Dermis microvascular lymphatic vessel endothelial cell (primary cell): ENCODE measurements at places on chromosomes 6 and 20. TPM values are rescaled to one million over a fixed set of nuclear protein-coding genes. Genes with fewer than 3 reads are reported as not detected.
A peak's percentile ranks its signal among the peaks of the same experiment; 100 is the strongest.

GRCh38 chr6:113513086-113513485, 344.1 kb upstream of the MARCKS start:
- no peak for DNase-seq

COL11A2 gene
- total RNA-seq: under 0.01 and 0.38 TPM in 2 replicates

DNA sequence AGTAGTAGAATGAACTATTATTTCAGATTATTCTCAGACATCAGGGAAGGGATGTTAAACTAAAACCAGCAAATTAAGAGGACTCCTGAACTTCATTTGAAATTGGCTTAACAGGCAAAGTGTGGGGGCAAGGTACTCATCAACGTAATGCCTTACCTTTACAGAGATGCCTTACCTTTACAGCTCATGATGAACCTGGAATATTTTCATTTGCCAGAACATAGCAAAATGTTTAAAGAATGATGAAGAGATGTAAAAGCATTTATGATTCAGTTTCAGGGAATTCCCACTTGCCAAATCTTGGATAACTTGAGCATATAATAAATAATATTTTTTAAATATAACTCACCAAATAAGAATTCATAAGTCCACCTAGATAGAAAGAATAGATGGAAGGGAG, 207.5 kb downstream of the TINAG start:
- no peak for DNase-seq

GRCh38 chr6:3648724-3649123, 102.8 kb downstream of the PXDC1 start:
- DNase-seq: no peak

SAPCD1 gene
- total RNA-seq: 2.0 and 3.3 TPM in 2 replicates

DNA sequence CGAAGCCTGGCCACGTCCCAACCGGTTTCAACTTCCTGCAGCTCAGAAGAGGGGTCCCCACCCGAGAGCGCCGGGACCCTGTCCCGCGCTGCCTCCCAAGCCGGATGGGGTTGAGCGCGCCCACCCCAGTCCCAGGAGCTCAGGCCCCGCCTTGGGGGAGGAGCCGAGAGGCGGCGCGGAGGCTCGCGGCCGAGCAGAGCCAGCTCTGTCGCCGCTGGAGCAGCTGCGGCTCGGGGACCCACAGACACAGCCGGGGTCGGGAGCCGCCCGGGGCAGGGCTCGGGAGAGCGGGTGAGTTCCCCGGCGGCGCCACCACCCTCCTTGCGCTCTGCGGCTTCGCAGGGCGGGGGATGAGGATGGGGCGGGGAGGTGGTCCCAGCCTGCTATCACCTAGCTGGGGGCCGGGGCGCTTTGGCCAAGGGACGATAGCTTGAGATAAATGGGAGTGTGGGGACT, at the start of gene PPP1R16B:
PPP1R16B (plus strand) TSS at position 196 of the 456 bp plus-strand sequence. CDS start 30,229 bp downstream, outside the sequence.
- peak; percentile 80 for DNase-seq

GRCh38 chr6:90469906-90470305, 117.0 kb downstream of the MAP3K7 start:
- DNase-seq: no peak

CASS4 gene
- under 0.01 and 0.13 TPM in 2 replicates for total RNA-seq

CNBD2 gene
- 5.3 and 5.4 TPM in 2 replicates for total RNA-seq

EPPIN gene
- total RNA-seq: not detected in 2 replicates

- no peak for DNase-seq
These were observed 46.9 kb upstream of the ENPP5 start for GRCh38 chr6:46217671-46218131.

GRCh38 chr6:40880906-40881305, 158.1 kb downstream of the UNC5CL start:
- DNase-seq: no peak

DNA sequence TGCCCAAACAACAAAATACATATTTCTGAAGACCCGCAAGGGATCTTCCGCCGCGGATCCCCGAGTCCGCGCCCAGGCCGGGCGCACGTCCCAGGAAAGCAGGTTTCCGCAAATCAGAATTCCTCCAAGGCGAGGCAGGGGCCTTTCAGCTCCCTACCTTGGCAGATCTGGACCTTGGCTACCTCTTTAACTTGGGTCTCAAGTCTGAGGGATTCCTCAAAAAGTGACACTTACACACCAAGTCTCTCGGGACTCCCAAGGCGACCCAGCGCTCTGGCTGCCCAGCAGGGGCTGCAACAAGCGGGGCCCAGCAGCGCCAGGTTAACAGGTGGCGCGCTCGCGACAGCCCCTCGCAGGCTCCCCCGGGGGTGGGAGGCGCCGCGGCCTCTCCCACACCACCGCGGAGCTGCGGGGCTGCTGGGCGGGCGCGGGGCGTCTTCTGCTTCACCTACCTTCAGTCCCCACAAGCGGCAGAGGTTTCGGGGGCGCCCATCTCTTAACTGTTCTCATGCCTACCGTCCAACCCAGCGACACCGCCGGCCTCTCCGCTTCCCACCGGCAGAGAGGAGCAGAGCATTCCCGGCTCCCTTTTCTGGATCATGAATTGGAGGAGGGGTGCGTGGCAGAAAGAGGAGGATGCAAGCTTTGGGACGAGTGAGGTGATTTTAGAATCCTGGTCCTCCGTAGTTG, 414 bp downstream of the SIM1 start:
- DNase-seq: no peak

- DNase-seq: peak; percentile 35
These were observed 78.6 kb upstream of the PLN start for GRCh38 chr6:118469468-118469867.

DNA sequence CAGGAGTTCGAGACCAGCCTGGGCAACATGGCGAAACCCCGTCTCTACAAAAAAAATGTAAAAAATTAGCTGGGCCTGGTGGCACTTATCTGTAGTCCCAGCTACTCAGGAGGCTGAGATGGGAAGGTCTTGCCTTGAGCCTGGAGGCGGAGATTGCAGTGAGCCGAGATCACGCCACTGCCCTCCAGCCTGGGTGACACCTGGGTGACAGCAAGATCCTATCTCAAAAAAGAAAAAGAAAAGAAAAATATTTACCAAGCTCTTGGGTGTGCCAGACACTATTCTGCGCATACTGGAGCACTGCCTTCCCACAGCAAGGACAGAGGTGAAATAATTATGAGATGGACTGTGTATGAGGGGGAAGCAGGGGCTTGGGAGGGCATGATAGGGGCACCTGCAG, 19.6 kb downstream of the POFUT1 start:
- no peak for DNase-seq

DYNLT2 gene
- total RNA-seq: 0.51 and 0.76 TPM in 2 replicates

DNA sequence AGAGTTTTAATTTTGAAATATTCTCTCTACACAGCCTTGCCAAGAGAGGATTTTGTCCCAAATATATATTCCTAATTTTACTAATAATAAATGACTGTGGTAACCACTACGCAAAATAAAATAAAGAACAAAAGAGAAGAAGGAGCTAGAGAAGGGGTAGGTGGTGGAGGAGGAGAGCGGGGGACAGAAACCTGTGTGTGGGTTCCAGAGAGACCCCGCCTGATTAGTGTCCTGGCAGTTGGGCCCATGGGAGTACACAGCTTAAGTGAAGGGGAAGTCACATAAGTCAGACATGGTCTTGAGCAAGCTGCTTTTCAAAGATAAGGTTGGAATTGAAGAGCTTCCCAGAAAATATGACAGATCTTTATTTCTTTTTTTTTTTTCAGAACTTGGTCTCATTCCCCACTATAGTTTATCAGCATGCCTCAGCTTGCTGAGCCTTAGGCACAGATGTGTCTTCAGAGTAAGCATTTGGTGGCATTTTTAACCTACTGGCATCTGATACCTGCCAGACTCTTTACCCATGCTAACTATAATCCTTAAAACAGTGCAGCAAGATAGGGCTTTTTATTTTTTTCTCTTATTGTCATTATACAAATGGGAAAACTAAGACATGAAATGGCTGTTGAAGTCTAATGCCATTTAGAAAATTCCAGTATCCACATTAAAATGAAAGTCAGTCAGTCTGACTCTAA, 9.6 kb upstream of the RHAG start:
- no peak for DNase-seq

GRCh38 chr6:80126657-80127345, 20.3 kb downstream of the BCKDHB start:
- DNase-seq: no peak

MAFB gene
- total RNA-seq: 2.7 and 8.0 TPM in 2 replicates

DNA sequence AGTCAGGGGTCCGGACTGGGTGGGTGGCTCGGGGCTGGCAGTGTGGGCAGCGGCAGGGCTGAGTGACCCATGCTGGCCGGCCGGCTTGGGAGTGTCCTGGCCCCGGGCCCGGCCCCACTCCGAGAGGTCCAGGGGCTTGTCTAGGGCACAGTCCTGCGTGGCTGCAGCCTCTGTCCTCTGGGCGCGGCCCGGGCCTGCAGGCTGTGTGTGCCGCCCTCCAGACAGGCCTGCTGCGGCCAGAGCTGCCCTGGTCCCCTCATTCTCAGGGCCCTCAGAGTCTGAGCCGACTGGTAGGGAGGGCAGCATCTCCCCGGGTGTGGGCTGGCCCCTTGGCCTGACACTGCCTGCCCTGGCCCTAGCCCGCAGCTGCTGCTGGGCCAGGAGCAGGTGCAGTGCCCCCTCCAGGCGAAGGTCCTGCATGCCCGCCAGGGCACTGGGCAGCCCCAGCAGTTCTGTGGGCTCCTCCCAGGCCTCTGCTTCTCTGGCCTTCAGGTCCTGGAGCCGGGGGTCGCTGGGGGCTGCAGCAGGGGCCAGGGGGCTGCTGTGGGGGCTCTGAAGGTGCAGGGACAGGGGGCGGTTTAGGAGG, 6.9 kb upstream of the CABLES2 start:
- no peak for DNase-seq

GRCh38 chr6:13615792-13616120, 621 bp downstream of the NOL7 start:
- peak; percentile 50 for DNase-seq

GRCh38 chr6:163842467-163842866, 427.9 kb downstream of the QKI start:
- DNase-seq: no peak

CST4 gene
- total RNA-seq: not detected in 2 replicates

- DNase-seq: peak; percentile 73
These were observed 3.5 kb upstream of the EFHC1 start for GRCh38 chr6:52416629-52417151.

DNA sequence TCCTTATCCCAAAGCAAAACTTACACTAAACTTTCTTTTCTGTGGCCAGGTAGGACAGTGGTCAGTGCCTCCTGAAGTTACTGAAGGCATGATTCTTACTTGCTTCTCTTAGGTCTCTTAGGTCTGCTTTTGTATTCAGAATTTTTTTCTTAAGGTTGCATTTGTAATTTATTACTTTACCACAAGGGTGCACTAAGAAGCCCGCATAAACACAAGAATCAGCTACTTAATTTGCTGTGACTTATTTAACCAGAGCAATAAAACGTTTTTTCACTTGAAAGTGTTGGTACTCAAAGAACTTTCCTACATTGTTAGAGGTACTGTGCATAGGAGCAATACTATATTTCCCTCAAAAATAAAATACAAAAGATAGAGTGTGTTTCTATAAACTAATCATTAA, 75.4 kb upstream of the LAMA2 start:
- peak; percentile 12 for DNase-seq

DNA sequence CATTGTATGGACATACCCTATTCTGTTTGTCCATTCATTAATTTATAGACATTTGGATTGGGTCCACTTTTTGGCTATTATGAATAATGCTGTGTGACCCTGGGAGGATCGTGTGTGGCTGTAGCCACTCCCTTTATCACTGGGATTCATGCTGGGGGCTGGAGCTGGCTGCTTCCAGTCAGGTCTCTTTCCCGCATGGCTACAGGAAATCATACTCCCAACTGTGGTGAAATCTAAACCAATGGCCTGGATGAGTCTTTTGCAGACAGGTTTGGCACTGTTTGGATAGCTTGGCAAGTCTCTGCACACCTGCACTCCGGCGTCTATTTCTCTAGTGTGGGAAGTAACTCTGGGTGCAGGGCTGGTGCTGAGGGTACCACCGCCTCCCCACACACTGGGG, 80.4 kb downstream of the RIN2 start:
- no peak for DNase-seq

GRCh38 chr6:2081155-2082138, 164.0 kb downstream of the GMDS start:
- DNase-seq: peak; percentile 25

GRCh38 chr6:3506751-3507383, 50.0 kb upstream of the SLC22A23 start:
- DNase-seq: peak; percentile 55

BTNL2 gene
- not detected in 2 replicates for total RNA-seq

- DNase-seq: no peak
These were observed 141.8 kb upstream of the BMP5 start for GRCh38 chr6:56017198-56017597.

DNA sequence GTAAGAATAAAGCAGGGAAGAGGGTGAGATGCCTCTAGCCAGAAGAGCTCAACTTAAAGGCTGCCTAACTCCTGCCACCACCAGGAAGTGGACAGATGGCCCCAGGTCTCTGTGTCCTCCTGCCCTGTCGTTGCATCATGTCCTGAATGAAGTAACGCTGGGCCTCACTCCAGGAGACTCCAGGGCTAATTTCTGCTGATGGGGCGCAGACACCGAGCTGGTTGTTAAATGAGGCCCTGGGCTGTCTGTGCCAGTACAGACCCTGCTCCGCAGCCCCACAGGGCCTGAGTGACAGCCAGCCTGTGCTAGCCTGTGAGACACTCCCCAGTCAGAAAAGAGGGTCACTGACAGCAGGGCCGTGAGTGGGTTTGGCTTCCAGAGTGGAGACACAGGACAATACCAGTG, 6.5 kb downstream of the IP6K3 start:
- peak; percentile 18 for DNase-seq

GRCh38 chr6:169073311-169073710, 180.3 kb downstream of the THBS2 start:
- no peak for DNase-seq

TRERF1 gene
- total RNA-seq: under 0.01 TPM in 1 of 2 replicates, not detected in the other

DNA sequence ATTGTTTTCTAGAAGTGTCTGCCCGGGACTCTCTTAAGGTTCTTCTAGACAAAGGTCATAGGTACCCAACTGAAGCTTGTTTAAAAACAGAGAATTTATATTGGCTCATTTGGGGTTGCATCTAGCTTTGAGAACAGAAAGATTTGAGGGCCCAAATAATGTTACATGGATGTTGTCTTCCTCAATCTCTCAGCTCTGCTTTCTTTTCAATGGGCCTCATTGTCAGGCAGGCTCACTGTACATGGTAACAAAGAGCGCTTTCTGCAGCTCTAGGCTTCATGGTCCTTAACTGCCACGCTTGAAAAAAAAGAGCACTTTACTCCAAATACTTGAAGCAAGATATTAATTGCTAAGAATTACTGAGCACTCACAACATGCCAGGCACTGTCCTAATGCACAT, 22.2 kb downstream of the NHLRC1 start:
- no peak for DNase-seq

DNA sequence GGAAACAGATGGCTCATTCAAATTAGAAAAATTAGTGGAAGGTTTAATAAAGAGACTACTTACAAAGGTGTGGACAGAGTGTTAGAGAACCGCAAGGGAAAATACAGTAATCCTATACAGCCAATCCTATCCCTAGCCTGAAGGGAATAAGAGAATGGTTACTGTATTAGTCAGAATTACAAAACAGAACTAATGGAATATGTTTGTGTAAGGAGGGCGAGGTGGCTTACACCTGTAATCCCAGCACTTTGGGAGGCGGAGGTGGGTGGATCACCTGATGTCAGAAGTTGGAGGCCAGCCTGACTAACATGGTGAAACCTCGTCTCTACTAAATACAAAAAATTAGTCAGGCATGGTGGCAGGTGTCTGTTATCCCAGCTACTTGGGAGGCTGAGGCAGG, 16.3 kb upstream of the TRPC4AP start:
- no peak for DNase-seq

HLA-DQB1 gene
- total RNA-seq: under 0.01 and 0.13 TPM in 2 replicates

GRCh38 chr6:45617441-45617840, 239.7 kb upstream of the SUPT3H start:
- DNase-seq: peak; percentile 22
